Stimulated activated CD4-positive, alpha-beta T cell treated with anti-CD3 and anti-CD28 coated beads, Interleukin-15, amount 100 ng/mL, for 1 hour (primary cell): ENCODE measurements at places on chromosomes 12 and 14.

- no peak for DNase-seq
Observed at GRCh38 chr12:118783703-118784102, 197.6 kb upstream of the SRRM4 start.

DNA sequence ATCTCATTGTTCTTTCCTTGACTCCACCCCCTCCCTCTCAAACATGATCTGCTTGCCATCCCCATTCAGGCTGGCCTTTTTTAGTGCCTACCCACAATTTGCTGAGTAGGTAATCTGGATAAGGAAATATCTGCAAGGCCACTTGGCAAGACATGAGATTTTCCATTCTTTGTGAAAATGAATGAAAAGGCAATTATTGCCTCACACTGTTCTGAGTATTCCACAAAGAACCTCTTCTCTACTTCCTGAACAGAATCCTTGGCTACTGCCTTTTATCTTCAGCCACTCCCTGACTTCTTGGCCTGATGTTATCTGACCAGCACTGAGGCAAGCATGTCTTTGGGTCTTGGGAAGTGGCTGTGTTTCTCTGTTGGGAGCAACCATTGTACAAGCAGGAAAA lies 263.2 kb upstream of the ATP2B1 start:
- no peak for DNase-seq

DNA sequence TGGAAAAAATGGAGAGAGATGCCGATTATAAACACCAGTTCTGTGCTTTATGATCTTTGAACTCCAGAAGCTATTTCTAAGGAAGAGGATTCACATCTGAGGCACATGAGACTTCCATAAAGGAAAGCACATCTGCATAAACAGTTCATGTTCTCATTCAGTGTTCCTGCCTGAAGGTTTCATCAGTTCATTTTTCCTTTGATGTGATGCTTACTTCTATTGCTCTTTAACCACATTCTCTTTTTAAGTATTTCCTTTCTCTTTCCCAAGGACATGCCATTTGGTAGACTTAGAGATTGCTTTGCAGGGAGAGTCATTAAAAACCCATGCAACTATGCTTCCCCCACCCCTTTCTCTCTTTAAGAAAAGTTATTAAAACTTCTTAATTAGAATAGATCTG lies 387.0 kb upstream of the FLRT2 start:
- no peak for DNase-seq

- DNase-seq: peak; percentile 6
Observed at GRCh38 chr12:26097046-26097878, 27.6 kb downstream of the BHLHE41 start.

GRCh38 chr12:6368906-6369525 lies 6.3 kb downstream of the SCNN1A start:
- no peak for DNase-seq

DNA sequence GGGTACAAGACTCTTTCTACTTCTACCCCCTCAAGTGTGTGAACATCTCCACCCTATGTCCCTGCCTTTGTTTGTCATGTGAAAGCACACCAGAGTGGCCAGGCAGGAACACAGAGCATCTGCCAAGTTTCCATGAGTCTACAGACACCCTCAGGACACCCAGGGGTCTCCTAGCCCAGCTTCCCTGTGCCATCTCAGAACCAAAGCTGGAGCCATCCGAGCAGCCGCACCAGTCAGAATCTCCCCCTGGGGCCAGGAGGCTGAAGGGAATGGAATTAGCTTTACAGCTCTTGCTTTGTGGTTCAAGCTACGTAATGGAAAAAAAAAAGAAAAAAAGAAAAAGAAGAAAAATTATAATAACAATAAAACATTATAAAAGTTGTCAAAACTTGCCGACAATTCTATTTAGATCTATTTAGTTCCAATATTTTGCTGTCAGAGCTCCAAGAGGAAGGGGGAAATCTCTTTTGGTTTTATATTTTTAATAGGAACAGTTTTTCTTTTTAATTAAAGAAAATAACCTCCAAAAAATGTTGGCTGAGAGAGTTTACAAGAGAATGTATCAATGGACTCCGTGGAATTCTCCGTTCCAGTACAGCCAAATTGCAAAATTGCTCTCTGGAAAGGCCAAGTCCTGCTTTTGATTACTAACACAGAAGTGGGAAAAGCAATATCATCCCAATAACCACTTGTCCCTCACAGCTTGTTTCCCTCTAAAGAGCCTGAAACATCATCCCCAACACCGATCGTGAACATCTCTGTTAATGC lies 37.1 kb downstream of the TBX5 start:
- DNase-seq: no peak

GRCh38 chr12:91604897-91605296 lies 422.3 kb upstream of the DCN start:
- DNase-seq: no peak

- DNase-seq: no peak
Observed at GRCh38 chr12:19186722-19187661, 57.5 kb downstream of the PLEKHA5 start.

DNA sequence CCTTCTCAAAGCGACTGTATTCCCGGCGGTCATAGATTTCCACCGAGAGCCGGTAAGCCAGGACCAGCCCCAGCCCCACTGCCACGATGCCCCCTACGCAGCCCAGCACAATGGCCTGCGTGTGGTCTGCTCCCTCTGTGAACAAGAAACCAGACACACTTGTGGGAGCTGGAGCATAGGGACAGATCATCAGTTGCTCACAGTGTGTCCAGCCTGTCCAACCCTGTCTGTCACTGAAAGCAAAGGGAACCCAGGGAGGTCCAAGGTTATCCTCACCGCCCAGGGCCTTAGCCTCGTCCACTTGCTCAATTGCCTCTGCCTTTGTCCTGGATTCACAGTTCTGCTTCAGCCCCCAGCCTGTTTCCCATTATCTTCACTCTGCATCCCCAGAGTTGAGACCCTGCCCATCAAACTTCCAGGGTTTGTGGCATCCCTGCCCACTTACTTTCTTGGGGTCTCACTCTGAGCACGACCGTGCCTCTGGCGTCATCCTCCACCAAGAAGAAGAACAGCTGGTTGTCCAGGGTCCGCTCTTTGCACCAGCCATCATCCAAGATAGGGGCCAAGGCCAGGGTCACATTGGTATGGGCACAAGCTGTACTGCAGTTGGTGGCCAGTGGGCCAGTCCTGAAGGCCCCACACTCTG lies 11.3 kb upstream of the CSAD start:
- no peak for DNase-seq

GRCh38 chr14:34129927-34130552 lies 179.2 kb upstream of the EGLN3 start:
- no peak for DNase-seq

GRCh38 chr14:103160321-103161053 lies 37.2 kb downstream of the TNFAIP2 start:
- no peak for DNase-seq

DNA sequence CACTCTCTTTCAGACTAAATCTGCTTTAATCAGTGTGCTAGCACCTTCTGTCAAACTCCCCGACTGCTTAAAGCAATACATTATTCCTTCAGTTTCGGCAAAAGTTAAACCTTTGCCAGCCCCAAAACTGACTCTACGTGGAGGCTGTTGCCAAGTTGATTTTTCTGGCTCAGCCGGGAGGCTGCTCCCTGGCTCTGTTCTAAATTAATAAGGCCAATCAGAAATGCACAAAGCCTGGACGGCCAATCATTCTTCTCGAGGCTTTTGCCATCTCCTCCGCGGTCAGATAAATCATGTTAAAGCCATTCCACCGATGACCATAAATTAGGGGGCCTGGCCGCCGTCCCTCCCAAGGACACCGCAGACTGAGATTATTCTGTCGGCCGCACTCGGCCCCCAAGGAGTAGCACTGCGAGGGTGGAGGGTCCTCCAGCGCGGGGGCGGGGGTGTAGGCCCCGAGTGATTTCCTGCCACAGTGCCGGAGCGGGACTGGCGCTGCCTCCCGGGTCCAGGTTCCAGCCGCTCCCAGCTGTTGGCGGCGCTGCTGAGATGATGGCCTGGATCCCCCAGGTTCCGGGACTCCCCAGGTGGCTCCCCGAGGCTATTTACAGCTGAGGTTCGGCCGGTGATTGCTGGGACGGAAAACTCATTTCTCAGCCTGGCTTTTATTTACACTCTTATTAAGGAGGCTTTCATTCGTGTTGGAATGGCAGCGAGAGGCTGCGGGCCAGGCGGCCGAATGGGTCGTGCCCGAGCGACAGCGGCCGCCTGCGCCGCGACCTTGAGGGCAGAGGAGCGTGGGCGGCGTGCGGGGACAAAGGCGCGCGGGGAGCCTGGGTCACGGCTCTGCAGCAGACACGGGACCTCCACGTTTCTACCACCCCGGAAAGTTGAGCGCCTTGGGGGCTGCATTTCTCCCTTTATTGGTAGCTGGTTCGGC lies 165.1 kb downstream of the MON2 start:
- no peak for DNase-seq

DNA sequence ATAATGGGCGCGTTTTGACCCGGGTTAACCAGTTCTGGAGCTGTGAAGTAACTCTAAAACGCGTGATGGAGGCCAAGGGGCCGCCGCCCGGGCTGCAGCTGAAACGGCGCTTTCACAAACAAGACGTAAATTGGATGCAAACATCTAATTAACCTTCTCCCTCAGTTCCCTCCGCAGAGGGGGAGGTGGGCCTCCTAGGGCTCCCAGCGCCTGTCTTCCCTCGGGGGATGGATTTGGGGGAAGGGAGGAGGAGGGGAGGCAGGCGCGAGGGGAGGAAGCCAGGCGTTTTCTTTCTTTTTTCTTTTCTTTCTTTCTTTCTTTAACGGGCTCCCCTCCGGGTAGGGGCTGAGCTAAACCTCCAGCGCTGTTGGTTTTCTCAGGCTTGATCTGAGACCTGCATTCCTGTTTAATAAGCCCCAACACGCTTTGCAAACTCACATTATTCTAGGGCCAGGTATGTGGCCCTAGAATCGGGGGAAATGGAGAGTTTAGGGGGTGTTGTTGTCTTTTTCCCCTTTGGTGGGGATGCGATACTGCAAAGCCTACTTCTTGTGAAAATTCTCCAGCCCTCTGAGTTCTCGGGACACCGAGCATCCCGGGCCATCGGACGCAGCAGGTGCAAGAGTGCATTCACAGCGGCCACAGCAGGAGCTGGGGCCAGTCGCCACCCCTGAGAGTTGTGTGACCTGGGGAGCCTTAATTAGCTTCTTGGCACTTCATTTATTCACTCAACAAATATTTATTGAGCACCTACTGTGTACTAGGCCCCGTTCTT lies 43.6 kb upstream of the LHX5 start:
- no peak for DNase-seq

- no peak for DNase-seq
Observed at GRCh38 chr14:24312736-24313507, 1.6 kb downstream of the LTB4R start.

GRCh38 chr14:50064993-50065392 lies 51.4 kb downstream of the VCPKMT start:
- peak; percentile 20 for DNase-seq

GRCh38 chr14:34060651-34060999 lies 109.8 kb upstream of the EGLN3 start:
- no peak for DNase-seq

DNA sequence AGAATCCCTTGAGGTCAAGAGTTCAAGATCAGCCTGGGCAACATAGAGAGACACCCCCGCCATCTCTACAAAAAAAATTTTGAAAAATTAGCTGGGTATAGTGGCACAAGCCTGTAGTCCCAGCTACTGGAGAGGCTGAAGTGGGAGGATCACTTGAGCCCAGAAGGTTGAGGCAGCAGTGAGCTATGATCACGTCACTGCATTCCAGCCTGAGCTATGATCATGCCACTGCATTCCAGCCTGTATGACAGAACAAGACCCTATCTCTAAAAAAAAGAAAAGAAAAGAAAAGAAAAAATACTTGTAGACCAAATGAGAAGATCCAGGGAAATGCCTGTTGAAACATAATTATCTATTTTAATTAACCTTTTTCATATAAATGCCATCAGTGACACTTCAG lies 93.8 kb upstream of the MDM1 start:
- DNase-seq: no peak

DNA sequence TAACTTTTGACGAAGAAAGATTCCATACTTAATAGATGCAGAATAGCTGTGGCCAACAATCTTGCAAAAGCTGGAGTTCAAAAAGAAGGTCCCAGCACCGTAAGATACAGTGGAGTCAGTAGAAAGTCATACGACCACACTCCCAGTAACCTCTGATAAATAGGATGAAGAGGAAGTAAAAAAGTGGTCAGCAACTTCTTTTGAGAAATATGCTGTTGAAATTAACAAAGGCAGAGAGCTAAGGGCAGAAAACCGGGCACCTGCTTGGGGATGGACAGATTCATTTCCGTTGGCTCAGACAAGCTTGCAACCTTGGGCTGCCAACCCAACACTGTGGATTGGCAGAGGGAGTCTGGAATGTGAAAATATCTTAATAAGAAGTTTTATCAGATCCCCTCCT lies 40.0 kb downstream of the BTG1 start:
- no peak for DNase-seq

GRCh38 chr14:90384543-90384911 lies 12.3 kb upstream of the CALM1 start:
- no peak for DNase-seq

DNA sequence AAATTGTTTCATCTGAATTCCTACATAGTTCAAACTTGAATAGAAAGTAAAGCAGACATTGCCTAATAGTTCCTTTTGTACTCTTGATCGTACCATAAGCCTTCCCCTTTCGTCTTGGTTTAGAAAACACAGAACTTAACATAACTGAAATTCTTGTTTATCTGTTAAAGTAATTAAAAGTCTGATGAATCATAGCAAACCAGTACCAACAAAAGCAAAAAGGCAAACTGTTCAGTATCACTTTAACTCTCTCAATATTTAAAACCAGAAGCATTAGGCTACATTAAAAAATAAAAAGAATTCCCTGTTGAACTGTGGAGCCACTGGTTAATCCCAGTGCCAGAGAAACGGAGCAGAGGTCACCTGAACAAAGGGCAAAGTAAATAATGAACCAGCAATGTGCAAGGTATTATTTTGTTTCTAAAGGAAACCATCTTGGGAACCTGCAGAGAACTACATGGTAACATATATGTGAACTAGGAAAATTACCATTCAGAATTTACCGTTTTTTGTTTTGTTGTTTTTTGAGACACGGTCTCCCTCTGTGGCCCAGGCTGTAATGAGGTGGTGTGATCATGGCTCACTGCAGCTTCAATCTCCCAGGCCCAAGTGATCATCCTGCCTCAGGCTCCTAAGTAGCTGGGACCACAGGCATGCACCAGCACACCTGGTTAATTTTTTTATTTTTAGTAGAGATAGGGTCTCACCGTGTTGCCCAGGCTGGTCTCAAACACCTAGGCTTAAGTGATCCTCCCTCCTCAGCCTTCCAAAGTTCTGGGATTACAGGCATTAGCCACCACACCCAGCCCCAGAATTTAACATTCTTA lies 17.1 kb upstream of the HIGD1C start:
- no peak for DNase-seq

GRCh38 chr14:22978981-22979671 lies 3.2 kb downstream of the AJUBA start:
- DNase-seq: no peak
